ENCODE measurements at places on chromosomes 1 and 21.
A peak's percentile ranks its signal among the peaks of the same experiment; 100 is the strongest.

GRCh38 chr1:60129911-60130310, 56.3 kb upstream of the C1orf87 start:
- no peaks in the 10 kb centered on the region for H3K36me3 ChIP-seq
- no peak overlapping the region for H3K4me3 ChIP-seq
- no peak overlapping the region for H3K27ac ChIP-seq
- no peaks in the 10 kb centered on the region for H3K27me3 ChIP-seq
- DNase-seq, result no peak

DNA sequence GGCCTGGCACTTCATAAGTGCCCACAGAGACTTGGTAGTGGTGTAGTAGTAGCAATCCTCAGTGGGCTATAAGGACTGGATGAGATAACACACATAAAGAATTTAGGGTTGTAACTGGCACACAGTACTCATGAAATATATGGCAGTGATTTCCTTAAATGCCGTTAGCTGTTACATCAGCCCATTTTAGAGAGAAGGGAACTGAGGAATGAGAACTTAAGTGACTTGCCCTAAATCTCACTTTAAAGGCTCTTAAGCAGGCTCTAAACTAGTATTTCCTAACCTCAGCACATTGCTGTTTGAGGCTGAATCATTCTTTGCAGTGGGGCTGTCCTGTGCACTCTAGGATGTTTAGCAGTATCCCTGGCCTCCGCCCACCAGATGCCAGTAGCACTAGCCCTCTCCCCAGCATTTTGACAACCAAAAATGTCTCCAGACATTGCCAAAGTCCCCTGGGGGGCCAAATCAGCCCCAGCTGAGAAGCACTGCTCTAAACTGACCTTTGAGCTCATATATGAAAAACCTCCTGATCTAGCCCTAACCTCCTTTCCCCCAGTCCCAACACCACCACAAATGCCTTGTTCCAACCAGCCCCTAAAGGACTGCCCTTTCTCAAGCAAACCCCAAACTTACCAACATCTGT, 11.6 kb downstream of the CAMK2N1 start:
- no peak overlapping the region for H3K27ac ChIP-seq
- peaks cover 20% of the 10 kb centered on the region for H3K27me3 ChIP-seq
- H3K36me3 ChIP-seq, result no peaks in the 10 kb centered on the region
- H3K4me1 ChIP-seq, result no peaks in the 10 kb centered on the region
- no peak for DNase-seq
- no peak overlapping the region for H3K4me3 ChIP-seq

- no peaks in the 10 kb centered on the region for H3K4me1 ChIP-seq
- no peak overlapping the region for H3K4me3 ChIP-seq
- no peaks in the 10 kb centered on the region for H3K36me3 ChIP-seq
- DNase-seq, result no peak
Measured at GRCh38 chr1:107264561-107264960, 123.7 kb downstream of the NTNG1 start.

DNA sequence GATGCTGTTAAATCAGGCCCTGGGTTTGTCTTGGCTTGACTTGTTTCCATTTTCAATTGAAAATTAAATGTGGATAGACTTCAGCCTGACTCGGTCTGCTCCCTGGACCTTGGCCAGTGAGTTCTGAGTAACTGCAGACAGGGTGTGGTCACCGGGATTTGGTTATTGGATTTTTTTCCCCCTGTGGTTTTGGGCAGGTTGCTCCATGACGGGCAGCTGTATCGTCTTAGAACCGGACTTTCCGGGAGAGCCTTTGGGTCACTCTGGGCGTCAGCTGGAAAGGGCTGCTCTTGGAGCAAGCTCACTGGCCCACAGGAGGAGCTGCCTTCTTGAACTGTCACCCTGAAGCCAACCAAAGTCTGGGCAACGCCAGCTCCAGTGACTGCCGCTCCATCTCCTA, 75.0 kb downstream of the CLIC6 start:
- no peaks in the 10 kb centered on the region for H3K36me3 ChIP-seq
- H3K4me1 ChIP-seq, result no peaks in the 10 kb centered on the region
- no peaks in the 10 kb centered on the region for H3K27me3 ChIP-seq
- no peak overlapping the region for H3K4me3 ChIP-seq
- no peak overlapping the region for H3K27ac ChIP-seq

DNA sequence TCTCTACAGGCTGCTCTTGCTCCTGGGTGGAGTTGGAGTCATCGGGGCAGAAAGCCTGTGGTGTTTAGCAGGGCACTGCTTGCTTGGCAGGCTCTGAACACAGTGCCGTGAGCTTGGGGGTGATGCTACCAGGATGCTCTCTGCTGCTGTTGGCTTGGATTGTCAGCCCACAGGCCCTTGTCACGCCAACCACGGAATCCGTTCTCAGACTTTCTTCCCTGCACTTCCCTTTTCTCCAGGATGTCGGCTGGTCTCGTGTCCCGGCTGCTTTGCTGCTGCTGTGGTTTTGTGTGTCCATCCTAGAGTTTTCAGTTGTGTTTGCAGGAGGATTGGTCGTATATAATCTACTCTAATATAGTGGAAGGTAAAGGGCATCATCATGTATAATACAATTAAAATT, 44.4 kb upstream of the TTC34 start:
- DNase-seq, result no peak
- no peak overlapping the region for H3K4me3 ChIP-seq
- H3K27ac ChIP-seq, result no peak overlapping the region
- peaks cover 3% of the 10 kb centered on the region for H3K27me3 ChIP-seq
- H3K4me1 ChIP-seq, result no peaks in the 10 kb centered on the region

GRCh38 chr1:30043731-30044408, 679.5 kb downstream of the MATN1 start:
- peaks cover 9% of the 10 kb centered on the region for H3K4me1 ChIP-seq
- no peak for DNase-seq
- H3K27ac ChIP-seq, result no peak overlapping the region
- no peak overlapping the region for H3K4me3 ChIP-seq

GRCh38 chr21:26914557-26914956, 52.3 kb downstream of the ADAMTS5 start:
- no peaks in the 10 kb centered on the region for H3K4me1 ChIP-seq
- DNase-seq, result no peak
- H3K27ac ChIP-seq, result no peak overlapping the region
- no peaks in the 10 kb centered on the region for H3K27me3 ChIP-seq
- no peak overlapping the region for H3K4me3 ChIP-seq
- no peaks in the 10 kb centered on the region for H3K36me3 ChIP-seq

- no peak overlapping the region for H3K4me3 ChIP-seq
- H3K4me1 ChIP-seq, result peaks cover 12% of the 10 kb centered on the region
- DNase-seq, result peak; percentile 60
Measured at GRCh38 chr1:16082283-16083038, 9.0 kb upstream of the FAM131C start.

- H3K27me3 ChIP-seq, result no peaks in the 10 kb centered on the region
- DNase-seq, result no peak
- H3K27ac ChIP-seq, result no peak overlapping the region
- H3K4me1 ChIP-seq, result peaks cover 4% of the 10 kb centered on the region
- no peaks in the 10 kb centered on the region for H3K36me3 ChIP-seq
Measured at GRCh38 chr1:89910780-89911179, 84.1 kb upstream of the ZNF326 start.

- H3K36me3 ChIP-seq, result no peaks in the 10 kb centered on the region
- no peak overlapping the region for H3K27ac ChIP-seq
- no peaks in the 10 kb centered on the region for H3K27me3 ChIP-seq
- no peaks in the 10 kb centered on the region for H3K4me1 ChIP-seq
- no peak for DNase-seq
- no peak overlapping the region for H3K4me3 ChIP-seq
Measured at GRCh38 chr1:201072149-201072548, 40.1 kb downstream of the CACNA1S start.

GRCh38 chr21:23780326-23780725, 1827.0 kb downstream of the MRPL39 start:
- H3K27me3 ChIP-seq, result no peaks in the 10 kb centered on the region
- H3K36me3 ChIP-seq, result no peaks in the 10 kb centered on the region
- no peak for DNase-seq
- no peak overlapping the region for H3K27ac ChIP-seq

DNA sequence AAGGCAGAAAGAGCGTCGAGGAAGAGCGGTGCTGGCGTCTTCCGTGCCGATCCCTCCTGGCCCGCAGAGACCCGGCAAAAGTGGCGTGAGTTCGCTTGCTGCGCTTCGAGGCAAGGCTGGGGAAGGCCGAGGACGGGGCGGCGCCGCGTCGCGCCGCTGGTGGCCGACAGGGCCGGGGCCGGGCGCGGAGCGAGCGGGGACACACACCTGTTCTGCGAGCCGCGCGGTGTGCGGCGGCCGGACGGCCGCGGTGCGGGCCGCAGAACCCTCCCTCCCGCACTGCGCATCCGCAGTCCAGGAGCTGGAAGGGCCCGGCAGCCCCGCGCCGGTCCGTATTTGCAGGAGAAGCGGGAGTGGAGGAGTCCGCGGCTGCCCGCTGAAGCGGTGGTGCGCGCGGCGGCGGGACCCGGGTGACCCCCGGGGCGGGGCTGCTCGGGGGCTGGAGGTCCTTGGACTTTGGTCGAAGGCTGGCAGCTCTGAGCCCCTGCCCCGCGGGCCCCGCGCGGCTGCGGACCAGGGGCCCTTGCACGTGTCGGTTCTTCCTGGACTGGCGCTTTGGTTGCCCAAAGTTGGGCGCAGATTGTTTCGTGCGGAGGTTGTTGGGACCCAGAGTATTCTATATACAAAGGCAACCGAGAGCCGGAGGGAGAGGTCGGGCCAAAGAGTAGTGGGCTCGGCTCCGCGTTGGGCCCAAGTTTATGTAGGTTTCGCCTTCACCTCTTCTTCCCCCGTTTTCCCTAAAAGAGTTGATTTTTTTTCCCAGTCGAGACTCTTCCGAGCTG, 2.6 kb downstream of the RNF220 start:
- DNase-seq, result no peak
- H3K4me1 ChIP-seq, result peaks cover 32% of the 10 kb centered on the region
- peaks cover 81% of the 10 kb centered on the region for H3K27me3 ChIP-seq
- H3K4me3 ChIP-seq, result no peak overlapping the region

GRCh38 chr1:169086603-169087455, 19.7 kb upstream of the ATP1B1 start:
- H3K27me3 ChIP-seq, result no peaks in the 10 kb centered on the region
- no peaks in the 10 kb centered on the region for H3K4me1 ChIP-seq
- no peak for DNase-seq
- H3K27ac ChIP-seq, result no peak overlapping the region
- no peaks in the 10 kb centered on the region for H3K36me3 ChIP-seq

GRCh38 chr1:27522432-27523336, 32.7 kb upstream of the WASF2 start:
- H3K27me3 ChIP-seq, result no peaks in the 10 kb centered on the region
- DNase-seq, result peak; percentile 21
- no peaks in the 10 kb centered on the region for H3K36me3 ChIP-seq

DNA sequence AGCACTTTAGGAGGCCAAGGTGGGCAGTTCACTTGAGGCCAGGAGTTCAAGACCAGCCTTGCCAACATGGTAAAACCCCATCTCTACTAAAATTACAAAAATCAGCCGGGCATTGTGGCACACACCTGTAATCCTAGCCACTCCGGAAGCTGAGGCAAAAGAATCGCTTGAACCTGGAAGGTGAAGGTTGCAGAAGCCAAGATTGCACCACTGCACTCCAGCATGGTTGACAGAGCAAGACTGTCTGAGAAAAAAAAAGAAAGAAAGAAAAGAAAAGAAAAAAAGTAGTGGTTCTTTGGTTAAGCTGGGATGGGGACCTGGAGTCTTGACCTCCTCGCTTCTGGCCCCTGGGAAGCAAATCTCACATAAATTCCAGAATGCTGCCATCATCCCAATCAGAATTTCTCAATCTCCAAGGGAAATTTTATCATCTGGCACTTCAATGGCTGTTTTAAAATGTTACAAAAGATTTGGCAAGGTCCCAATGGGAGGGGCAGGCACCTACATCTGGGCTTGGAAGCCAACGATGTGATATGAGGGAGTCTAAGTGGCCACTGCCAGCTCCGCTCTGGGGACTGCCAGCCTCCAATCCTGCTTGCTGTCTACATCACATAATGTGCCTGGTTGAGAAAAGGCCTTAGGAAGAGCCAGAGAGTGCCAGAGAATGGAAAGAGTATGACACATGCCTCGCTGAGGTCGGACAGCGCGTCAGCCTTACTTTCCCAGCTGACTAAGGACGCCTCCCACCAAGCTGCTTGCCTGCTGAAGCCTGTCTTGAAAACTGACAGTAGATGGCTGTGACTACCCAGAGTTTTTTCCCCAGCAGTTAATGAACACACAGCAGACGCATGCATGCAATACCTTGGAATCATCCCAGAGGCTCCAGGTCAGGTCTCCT, 42.1 kb upstream of the SRP9 start:
- no peak for DNase-seq
- no peaks in the 10 kb centered on the region for H3K36me3 ChIP-seq
- no peak overlapping the region for H3K4me3 ChIP-seq
- no peak overlapping the region for H3K27ac ChIP-seq
- no peaks in the 10 kb centered on the region for H3K4me1 ChIP-seq
- no peaks in the 10 kb centered on the region for H3K27me3 ChIP-seq

GRCh38 chr1:186244825-186245224, 130.2 kb downstream of the TPR start:
- H3K4me1 ChIP-seq, result no peaks in the 10 kb centered on the region
- DNase-seq, result no peak
- H3K27ac ChIP-seq, result no peak overlapping the region
- H3K4me3 ChIP-seq, result no peak overlapping the region
- H3K36me3 ChIP-seq, result no peaks in the 10 kb centered on the region

- H3K27ac ChIP-seq, result no peak overlapping the region
- H3K27me3 ChIP-seq, result no peaks in the 10 kb centered on the region
- no peak for DNase-seq
- H3K4me3 ChIP-seq, result no peak overlapping the region
Measured at GRCh38 chr1:92376345-92376744, 77.5 kb downstream of the RPAP2 start.

GRCh38 chr1:30753118-30753517, 4.5 kb downstream of the LAPTM5 start:
- peak overlapping the region; percentile 74 for H3K4me3 ChIP-seq
- no peaks in the 10 kb centered on the region for H3K27me3 ChIP-seq
- H3K27ac ChIP-seq, result peak overlapping the region; percentile 60
- no peak for DNase-seq
- peaks cover 75% of the 10 kb centered on the region for H3K4me1 ChIP-seq
- H3K36me3 ChIP-seq, result peaks cover 4% of the 10 kb centered on the region

- no peaks in the 10 kb centered on the region for H3K4me1 ChIP-seq
- DNase-seq, result no peak
- H3K27me3 ChIP-seq, result no peaks in the 10 kb centered on the region
Measured at GRCh38 chr1:204723131-204723787, 37.7 kb upstream of the LRRN2 start.

DNA sequence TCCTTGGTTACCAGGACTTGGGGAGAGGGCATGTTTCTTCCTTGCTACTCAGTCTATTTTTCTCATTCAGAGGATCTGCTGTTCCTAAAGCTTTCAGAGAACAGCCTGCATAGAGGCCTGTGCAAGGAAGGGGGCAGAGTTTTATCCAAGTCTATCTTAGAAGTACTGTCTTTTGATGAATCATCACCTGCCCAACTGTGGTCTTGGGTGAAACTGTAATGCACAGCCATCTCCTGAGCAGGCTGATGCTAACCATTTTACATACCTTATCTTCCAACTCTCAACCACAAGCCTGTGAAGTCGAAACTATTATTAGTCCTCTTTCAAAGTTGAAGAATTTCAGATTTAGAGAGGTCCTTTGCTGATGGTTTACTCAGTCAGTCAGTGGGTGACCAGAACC, 368.0 kb downstream of the HHAT start:
- no peaks in the 10 kb centered on the region for H3K27me3 ChIP-seq
- no peak for DNase-seq
- no peak overlapping the region for H3K4me3 ChIP-seq
- no peak overlapping the region for H3K27ac ChIP-seq
